ENCODE measurements at places on chromosomes 7 and 10. TPM values are rescaled to one million over a fixed set of nuclear protein-coding genes. Genes with fewer than 3 reads are reported as not detected.

NAT16 gene
- total RNA-seq, result not detected

CUBN gene
- total RNA-seq, result 18.1 TPM

RELN gene
- total RNA-seq, result 15.6 TPM

MMD2 gene
- not detected for total RNA-seq

DENND2A gene
- 24.9 TPM for total RNA-seq

HOXA4 gene
- total RNA-seq, result 0.69 TPM

OGDH gene
- 53.1 TPM for total RNA-seq

CYP3A4 gene
- 2.6 TPM for total RNA-seq

DNA sequence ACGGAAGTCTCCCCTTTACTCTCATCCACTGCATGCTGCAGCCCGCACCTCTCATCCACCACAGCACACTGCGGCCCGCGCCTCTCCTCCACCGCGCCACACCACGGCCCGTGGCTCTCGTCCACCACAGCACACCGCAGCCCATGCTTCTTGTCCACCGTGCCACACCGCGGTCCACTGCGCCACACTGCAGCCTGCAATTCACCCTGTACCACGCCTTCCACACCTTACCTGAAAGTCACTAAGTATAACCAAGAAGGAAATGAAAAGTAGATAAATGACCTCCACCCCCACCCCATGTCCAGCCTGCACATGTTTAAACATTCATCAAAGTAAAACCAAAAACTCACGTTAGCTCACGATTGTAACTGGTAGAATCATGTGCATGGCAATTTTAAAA lies 176.1 kb downstream of the DIP2C start:
- no peak for DNase-seq

DNA sequence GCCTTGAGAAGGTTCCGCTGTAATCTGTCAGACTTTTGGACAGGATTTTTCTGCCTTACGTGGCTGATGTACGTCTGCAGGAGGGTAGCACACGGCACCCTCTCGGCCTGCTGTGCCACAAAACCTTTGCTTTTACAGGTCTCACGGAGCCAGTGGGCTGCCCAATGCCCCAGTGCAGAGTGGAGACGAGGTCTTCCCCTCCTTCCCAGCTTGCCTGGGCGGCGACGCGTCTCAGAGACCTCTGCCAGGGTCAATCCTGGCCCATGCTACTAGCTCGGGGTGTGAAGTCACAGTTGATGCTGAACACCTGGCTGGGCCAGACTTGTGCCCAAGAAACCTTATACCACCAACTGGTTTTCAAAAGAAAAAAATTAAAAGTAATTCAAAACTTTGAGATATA lies 526.4 kb downstream of the DNAJB6 start:
- DNase-seq, result no peak

- no peak for DNase-seq
Observed at GRCh38 chr7:51376420-51377092, 59.9 kb upstream of the COBL start.

DNA sequence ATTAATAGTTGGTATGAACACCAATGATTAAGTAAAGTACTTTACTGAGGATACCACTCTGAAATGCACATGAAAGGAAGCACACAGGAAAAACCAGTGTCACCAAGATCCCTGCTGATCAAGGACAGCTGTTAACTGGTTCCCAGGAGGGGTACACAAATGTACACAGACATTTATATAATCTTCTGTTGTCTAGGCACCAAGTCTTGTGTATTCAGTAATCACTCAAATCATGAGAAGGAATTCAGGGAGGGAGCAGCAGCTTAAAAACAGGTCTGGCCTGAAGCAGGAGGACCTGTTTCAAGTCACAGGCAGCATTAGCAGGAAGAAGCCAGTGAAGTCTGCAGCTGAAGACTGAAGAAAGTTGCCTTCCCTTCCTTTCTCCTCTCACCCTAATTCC lies 18.7 kb downstream of the MPP7 start:
- no peak for DNase-seq

GRCh38 chr7:39252916-39253315 lies 275.2 kb downstream of the POU6F2 start:
- no peak for DNase-seq

GRCh38 chr7:140036224-140036962 lies 26.4 kb downstream of the PARP12 start:
- no peak for DNase-seq

DNA sequence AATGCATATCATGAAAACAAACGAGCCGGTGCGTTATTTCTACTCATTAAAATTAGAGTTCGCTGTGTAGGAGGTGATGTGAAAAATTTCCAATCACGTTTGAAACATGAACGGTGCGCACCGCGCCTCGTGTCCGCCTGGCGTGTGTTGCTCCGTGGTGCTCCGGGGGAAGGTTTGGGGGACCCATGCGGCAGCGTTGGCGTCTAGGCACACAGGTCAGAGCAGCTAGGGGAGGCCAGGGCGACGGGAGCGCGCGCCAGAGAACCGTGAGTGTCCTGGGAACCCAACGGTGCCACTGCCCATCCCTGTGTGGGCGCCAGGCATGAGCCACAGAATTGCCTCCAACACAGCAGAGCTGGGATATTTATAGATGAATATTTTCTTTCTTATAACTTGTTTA lies 70.6 kb upstream of the ADARB2 start:
- DNase-seq, result no peak

DNA sequence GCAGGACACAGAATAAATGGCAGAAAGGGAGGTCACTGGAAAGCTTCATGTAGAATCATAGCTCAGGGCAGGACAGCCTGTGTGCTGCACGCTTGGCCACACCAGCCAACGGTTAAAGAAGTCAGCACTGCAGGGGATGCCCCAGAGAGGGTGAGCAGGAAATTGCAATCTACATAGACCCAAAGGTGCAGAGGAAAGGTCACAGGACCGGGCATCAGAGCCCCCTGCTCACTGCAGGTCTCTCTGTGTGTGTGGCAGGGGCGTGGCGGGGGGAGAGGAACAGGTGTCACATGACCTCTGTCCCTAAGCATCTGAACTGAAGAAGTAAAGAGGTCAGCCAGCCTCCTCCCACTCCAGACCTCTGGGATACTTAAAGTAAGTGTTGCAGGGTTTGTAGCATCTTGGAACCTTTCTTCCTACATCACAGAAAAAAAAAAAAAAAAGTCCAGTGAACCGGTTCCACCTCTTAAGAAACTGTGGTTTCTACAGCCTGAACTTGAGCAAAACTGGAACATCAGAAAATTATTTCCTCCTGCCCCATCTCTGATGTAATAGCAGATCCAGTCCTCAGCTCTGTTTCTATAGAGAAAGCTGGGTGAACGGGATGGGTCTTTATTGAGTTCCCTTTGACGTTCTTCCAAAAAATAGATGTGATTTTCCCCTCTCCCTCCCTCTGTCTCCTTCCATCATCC lies 64.3 kb downstream of the RGS10 start:
- no peak for DNase-seq

DNA sequence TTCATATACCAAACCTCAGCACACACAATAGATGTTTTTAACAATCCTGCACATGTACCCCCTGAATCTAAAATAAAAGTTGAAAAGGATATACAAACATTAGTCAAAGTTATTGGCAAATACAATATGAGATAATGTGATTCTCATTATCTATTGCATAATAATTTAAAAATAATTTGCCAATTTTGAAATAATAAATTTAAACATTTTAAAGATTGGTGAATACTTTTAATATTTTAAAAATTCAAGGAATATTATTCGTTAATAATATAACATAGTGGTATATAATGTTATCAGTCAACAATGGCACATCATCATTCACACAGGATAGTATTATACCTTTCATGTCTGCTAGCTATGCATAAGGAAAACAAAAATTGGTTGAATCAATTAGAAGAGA lies 207.0 kb upstream of the SP8 start:
- DNase-seq, result no peak

DNA sequence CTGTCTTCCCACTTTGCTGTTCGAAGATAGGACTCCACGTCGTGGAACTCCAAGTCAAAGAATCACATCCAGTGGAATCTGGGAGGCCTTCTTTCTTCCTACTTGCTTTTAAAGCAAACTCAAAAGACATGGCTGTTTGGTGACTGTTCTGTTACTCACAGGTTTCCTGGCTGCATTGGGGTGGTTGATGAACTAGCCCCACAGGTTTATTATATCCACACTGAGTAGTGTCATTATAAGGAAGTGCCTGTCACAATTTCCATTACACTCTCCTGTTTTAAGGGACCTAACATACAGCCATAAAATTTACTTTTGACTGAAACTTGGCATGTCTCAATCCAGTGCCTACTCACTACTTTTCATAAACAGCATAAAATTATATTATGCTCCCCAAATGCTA lies 287.3 kb upstream of the SP4 start:
- no peak for DNase-seq

GRCh38 chr10:63896992-63897391 lies 375.8 kb downstream of the REEP3 start:
- DNase-seq, result no peak

- DNase-seq, result no peak
Observed at GRCh38 chr7:15245831-15246230, 316.0 kb downstream of the AGMO start.

DNA sequence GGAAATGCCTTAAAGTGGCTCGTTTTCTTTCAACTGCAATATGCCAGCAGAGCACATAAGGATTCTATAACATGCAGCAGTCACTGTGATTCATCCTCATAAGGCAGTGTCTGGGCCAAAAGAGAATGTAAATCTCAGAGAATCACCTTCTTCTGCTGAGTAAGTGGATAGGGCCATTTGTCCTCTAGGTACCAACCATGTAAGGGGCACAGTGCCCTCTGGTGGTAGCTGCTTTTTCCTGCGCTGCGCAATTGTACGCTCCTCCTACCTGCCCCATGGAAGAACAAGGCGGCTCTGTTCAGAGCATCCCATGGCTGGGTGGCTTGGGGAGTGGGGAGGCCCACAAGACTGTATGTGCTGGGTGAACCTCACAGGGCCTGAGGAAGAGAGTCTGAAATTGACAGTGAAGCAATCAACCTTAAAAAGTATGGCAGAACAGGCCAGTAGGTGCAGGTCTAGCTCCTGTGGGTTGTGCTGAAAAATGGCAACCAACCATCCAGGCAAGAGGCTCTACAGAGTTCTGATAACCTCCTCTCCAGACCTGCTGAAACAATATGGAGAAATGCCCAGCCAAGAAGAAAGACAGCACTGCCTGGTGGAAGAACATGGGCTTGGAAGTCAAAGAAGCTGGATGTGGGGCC lies 78.6 kb upstream of the C10orf90 start:
- peak; percentile 66 for DNase-seq

- no peak for DNase-seq
Observed at GRCh38 chr10:35412900-35413491, 76.7 kb downstream of the CCNY start.

GRCh38 chr10:48613016-48613415 lies 8.1 kb upstream of the ARHGAP22 start:
- no peak for DNase-seq

GRCh38 chr7:4273566-4274230 lies 408.4 kb upstream of the FOXK1 start:
- DNase-seq, result no peak

GRCh38 chr10:79018521-79019011 lies 50.2 kb upstream of the ZMIZ1 start:
- no peak for DNase-seq

DNA sequence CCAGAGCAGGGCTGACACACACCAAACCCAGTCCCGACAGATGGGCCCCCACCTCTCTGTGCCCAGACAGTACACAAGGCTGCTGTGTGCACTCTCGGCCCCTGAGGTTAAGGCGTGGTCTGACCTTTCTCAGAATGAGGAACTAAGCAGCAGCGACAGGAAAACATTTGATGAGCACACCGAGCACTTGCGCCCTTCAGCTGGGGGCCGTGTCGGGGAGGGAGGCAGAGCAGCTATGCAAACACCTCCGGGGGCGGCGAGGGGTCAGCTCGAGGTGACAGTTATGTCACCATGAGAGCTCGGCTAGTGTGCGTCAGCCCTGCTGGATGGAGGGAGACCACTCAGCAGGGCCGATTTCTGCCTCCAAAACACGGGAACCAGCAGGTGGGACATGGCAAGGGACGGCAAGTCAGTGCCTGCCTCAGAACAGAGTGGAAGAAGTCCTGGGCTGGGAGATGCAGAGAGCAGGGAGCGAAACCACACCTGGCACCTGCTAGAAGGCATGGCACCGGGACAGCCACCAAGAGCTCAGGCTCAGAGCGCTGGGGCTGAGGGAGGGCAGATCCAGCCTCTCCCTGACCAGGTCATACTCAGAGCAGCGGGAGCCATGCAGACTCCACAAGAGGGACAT lies 57.4 kb downstream of the CHST15 start:
- no peak for DNase-seq

GRCh38 chr10:93615576-93616235 lies 3.4 kb downstream of the PDE6C start:
- DNase-seq, result no peak

- no peak for DNase-seq
Observed at GRCh38 chr7:84247591-84247990, 53.0 kb upstream of the SEMA3A start.

- DNase-seq, result no peak
Observed at GRCh38 chr7:20107582-20107981, 109.6 kb downstream of the MACC1 start.

DNA sequence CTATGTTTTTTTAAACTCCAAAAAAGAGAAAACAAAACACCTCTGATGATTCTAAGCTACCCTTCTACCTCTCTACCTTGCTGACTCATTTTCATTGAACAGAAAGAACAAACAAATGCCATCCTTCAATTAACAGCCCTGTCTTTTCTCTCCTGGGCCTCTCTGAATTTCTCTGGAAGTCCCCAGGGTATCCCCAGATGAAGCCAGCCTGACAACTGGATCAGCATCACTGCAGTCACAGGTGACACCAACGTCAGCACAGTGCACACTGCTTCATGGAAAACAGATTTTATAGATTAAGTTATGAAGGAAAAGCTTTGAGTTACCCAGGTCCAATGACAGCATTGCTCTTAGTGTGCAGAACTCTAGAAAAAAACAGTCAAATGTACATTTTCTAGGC lies 5.7 kb downstream of the HUS1 start:
- DNase-seq, result no peak

DNA sequence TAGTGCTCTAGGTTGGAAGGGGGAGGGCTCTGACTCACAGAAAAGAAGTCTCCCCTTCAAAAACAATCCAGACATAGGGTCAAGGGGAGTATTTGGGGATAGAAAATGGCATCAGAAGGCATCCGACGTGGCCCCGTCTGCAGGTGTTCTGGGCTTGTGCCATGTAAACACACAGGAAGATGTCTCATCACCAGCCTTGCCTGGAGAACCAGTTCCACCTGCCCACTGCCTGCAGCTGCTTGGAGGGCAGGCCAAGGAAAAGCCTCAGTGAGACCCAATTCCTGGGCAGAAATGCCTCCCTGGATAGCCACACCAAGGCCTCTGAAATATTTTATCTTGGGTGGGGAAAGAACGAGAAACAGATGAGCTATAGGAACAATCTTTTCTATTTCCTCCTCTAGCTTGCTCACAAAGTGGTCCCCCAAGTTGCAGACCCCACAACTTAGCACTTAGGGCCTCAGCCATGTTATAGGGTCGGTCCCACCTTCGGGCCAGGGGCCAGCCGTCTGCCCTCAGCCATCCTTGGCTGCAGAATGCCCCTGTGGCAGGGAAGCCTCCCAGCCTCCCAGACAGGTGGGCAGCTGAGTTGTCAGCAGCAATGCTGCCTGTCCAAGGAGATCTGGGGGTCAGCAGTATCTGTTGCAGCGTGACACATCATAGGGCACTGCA lies 54.3 kb upstream of the ECHDC3 start:
- DNase-seq, result no peak

Data from skin of body (tissue), 3 donors.